ENCODE measurements at places on chromosomes 1 and 21.

DNA sequence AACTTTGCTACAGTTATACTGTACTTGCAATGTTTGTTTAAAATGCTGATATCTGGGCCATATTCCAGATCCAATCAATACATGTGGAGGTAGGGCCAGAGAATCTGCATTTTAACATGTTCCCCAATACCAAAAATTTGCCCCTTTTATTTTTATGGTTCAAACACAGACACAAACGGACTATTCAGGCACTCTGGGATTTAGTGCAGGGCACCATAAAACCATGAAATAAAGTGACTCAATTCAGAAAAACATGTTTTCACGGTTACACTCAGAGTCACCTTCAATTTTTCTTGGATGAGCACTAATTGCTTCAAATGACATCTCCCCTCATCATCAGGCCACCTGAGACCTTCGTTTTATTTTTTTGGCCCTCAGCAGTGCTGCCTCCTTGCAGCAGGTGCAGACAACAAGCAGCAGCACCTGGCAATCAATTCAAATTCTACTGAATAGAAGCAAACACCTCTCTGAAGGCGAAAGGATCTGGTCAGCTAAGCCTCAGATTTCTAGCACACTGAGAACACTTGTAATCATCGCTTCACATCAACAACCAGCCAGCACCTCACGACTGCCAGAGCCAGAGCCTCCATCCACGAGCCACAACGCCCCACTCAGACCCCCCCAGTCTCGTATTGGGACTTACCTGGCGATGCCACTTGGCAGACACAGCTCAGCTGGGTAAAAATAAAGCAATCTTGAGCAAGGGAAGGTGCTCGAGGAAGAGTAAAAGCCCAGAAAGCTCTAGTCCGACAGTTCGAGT, 1.1 kb downstream of the ERO1B start:
- peak; percentile 13 for DNase-seq

GRCh38 chr1:243253211-243253925, 1.7 kb downstream of the CEP170 start:
- no peak for DNase-seq

DNA sequence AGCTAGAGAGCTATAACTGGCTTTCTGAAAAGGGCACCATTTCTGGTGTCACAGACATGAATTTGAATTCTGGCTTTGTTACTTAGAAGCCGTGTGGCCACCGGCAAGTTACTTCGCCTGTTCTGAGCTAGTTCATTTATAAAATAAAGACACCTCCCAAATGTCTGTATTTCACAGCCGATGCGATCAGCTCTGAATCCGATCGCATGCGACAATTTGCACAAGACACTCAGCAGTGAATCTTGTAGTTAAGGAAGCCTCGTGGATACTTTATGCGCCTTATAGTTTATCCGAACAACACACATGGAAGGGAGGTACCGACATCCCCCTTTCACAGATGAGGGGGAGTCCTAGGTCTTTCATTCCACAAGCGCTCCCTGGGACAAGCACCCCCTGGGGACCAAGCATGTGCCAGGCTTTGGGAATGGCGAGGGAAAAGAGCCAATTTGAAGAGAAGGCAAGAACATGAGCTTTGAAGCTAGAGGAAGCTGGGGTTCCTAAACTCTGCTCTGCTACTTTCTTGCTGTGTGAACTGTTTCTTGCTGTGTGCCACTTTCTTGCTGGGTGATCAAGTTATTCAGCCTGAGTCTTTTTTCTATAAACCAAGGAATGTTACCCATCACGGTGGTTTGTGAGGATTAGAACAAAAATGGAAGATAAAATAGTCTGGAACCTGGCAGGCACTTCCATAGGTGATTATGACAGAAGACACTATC, 3.9 kb downstream of the ID3 start:
- DNase-seq, result no peak

- no peak for DNase-seq
Observed at GRCh38 chr1:2495026-2495425, 18.9 kb downstream of the PLCH2 start.

DNA sequence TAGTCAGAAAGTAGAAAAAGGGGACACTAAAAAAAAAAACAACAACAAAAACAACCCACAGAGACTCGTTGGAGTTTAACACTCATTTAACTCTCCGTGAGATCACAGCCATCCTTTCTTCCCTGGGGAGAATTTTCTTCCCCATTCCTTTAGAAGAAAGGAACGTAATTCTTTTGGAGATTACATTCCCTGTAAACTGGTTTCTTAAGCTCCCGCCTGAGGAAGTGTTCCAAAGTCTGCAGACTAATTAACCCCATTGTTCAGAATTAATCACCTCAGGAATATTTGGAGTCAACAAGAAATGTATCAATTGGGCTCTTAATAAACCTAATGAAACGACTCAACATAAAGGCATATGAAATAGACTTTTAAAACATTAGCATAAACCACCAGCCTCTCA, 228.2 kb upstream of the CSF3R start:
- DNase-seq, result no peak

DNA sequence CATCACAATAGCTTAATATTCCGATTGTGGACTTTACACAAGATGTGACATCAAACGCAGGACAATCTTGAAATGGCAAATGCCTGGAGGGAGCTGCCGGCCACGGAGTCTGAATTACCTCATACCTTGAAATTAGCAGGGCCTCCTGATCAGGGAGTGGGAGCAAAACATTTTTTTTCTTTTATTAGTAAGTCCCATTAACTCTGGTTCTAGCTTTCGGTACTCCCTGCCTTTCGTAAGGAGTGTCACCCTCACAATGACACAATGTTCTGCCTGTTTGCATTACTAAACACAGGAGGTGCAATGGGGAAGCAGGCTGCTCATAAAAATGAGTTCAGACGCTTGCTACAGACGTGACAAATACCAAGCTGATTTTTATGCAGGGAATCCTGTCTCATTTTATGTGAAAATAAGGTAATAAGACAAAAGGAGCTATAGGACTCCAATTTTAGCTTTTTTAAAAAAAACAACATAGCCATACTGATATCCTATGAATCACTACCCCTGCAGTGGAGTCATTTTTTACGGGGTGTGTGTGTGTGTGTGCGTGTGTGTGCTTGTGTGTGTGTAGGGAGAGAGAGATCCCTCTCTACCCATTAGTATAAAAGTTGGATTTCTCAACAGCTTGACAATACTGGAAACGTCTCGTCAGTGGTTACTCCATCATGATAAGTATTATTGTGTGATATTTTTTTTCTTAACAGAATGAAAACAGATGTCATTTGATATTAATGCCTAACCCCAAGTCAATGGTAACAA, 205.1 kb upstream of the RUNX1 start:
- DNase-seq, result no peak

DNA sequence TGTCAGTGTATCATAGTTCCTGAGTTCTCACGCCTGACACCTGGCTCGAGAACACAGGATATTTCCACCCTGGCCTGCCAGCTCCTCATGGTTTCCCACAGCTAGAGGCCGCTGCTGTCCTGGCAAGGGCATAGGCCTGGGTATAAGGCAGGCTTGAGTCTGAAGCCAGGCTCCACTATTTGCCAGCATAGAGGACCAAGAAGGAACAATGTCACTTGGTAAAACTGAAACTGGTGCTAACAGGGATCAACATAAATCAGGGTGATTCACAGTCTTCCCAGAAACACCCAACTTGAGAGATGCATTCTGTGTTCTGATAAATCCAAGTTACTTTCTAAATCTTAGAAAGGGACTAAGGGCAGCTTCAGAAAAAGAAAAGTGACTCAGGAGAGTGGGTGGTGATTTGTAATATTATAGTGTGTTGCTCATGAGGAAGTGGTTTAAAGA, 6.9 kb upstream of the S100A2 start:
- DNase-seq, result no peak

GRCh38 chr1:9711466-9712020, 60.0 kb downstream of the PIK3CD start:
- DNase-seq, result no peak

GRCh38 chr1:64426681-64427080, 43.2 kb upstream of the CACHD1 start:
- DNase-seq, result no peak

- DNase-seq, result no peak
Observed at GRCh38 chr1:59225594-59226316, 71.1 kb upstream of the FGGY start.

DNA sequence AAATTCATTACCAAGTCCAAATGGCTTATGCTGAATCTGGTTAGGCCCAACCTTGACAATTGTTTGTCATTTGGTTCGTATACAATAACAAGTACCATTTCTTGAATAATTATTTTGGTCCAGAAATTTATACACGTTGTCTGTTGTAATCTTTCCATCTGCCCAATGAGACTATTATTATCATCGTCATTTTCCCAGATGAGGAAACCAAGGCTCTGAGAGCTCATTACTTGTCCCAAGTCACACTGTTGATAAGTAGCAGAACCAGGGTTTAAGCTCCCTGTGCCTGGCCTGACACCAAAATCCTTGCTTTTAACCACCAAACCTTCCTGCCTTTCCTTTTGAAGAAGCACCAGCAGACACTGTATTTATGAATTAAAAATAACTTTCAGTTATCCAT, 81.3 kb downstream of the RGS2 start:
- DNase-seq, result no peak

DNA sequence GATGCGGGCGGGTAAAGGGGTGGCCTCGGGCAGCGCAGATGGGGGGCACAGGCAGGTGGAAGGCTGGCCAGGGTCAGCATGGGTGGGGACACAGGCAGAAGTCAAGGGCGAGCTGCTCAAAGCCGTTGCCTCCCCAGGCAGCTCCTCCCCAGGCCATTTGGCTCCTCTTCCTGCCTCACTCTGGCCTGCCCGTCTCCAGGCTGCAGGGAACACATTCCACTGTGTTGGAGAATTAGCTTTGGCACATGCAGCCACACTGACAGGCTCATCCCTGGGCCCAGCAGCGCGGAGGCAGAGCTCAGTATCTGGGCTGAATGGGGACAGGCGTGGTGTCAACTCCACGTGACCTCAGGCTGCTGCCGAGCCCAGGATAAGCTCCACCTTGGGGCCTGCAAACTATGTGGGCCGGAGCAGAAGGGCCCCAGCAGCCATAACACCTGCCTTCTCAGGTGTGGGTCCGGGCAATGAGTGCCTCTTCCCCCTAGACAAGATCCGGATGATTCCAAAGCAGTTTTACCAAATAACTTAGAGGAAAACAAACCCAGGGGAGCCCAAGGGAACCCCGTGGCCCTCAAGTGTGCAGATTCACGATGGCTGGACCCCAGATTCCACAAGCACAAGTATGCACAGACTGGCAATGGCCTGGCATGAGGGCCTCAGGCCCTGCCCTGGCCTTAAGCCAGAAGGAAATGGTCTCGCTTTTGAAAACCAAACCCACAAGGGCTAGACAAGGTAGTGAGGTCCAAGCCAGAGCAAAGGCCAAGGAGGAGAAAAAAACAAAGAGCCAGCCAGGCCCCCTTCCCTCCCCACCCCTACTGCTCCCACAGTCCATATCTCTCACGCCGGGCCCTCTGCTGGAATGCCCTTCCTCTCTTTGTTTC, 40.2 kb downstream of the HSPG2 start:
- no peak for DNase-seq

DNA sequence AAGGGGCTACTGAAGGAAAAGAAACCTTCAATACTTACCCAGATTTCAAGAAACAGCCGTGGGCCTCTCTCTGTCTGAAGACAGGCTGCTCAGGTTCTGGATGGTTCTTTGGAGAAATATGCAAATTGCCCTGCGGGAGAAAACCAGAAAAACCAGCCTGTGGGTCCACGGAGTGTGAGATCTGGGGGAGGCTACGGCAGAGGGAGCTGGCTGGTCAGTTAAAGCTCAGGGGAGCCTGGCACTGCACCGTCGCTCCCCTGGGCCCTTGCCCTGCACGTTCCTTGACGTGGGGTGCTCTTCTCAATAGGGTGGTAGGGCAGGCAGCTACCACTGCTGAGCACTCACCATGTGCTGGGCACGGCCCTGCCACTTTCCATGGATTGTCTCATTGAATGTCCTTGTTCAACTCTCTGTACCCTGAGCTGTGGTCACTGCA, 12.7 kb downstream of the TMCO4 start:
- no peak for DNase-seq

GRCh38 chr1:172268237-172268636, 152.2 kb upstream of the C1orf105 start:
- DNase-seq, result no peak

DNA sequence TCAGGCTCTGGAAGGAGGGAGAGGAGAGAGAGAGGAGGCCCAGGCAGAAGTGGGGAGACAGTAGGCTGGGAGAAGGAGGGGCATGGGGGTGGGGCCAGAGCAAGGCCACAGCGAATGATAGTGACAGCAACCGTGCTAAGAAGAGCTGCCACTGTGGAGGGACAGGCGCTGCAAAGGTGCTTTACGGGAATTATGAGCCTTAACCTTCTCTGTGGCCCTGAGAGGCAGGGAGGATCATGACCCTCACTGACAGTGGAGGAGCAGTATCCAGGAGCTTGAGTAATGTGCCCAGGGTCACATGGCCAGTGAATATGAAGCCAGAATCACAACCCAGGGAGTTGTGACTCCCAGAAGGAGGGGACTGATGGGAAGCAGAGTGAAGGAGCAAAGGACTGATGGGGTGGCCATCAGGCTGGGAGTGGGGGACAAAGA, 53.4 kb upstream of the RPL11 start:
- DNase-seq, result no peak

GRCh38 chr21:35086357-35086756, 37.3 kb upstream of the RUNX1 start:
- DNase-seq, result no peak
